ENCODE measurements at places on chromosomes 13 and 19. TPM values are rescaled to one million over a fixed set of nuclear protein-coding genes. Genes with fewer than 3 reads are reported as not detected.

CTU1 gene
- total RNA-seq = 25.4 TPM

MBD3L2 gene
- not detected for total RNA-seq

MRPL57 gene
- total RNA-seq = 33.5 TPM

NKPD1 gene
- under 0.01 TPM for total RNA-seq

PRTN3 gene
- not detected for total RNA-seq

ACP7 gene
- not detected for total RNA-seq

KIR2DL4 gene
- not detected for total RNA-seq

LILRA1 gene
- total RNA-seq = not detected

IQCN gene
- total RNA-seq = 0.47 TPM

CCL25 gene
- total RNA-seq = not detected

ARL11 gene
- total RNA-seq = under 0.01 TPM

FGF9 gene
- not detected for total RNA-seq

DCUN1D2 gene
- total RNA-seq = 16.3 TPM
